ENCODE measurements at places on chromosomes 16 and 17. TPM values are rescaled to one million over a fixed set of nuclear protein-coding genes. Genes with fewer than 3 reads are reported as not detected.

GDPD1 gene
- total RNA-seq, result 1.7 TPM

FBXL19 gene
- 17.1 TPM for total RNA-seq

PTX4 gene
- 0.19 TPM for total RNA-seq

MFSD6L gene
- not detected for total RNA-seq

ADAP2 gene
- 7.9 TPM for total RNA-seq
